ENCODE measurements at places on chromosomes 5 and 9. TPM values are rescaled to one million over a fixed set of nuclear protein-coding genes. Genes with fewer than 3 reads are reported as not detected.
A peak's percentile ranks its signal among the peaks of the same experiment; 100 is the strongest.

GRCh38 chr5:2536632-2537377 is 214.7 kb downstream of the IRX2 start:
- DNase-seq, result no peak

GRCh38 chr5:133801955-133802751 is 166.3 kb downstream of the C5orf15 start:
- no peak for DNase-seq

BHMT gene
- total RNA-seq, result not detected

- DNase-seq, result peak; percentile 99
Measured at GRCh38 chr5:83473346-83474160, 2.0 kb downstream of the VCAN start.

GRCh38 chr9:33017283-33018041 is 7.6 kb upstream of the DNAJA1 start:
- DNase-seq, result no peak

CTSV gene
- total RNA-seq, result 22.1 TPM

SLC34A1 gene
- total RNA-seq, result 0.19 TPM

Data from SK-MEL-5 (cell line).